ENCODE measurements at places on chromosomes 2 and 18. TPM values are rescaled to one million over a fixed set of nuclear protein-coding genes. Genes with fewer than 3 reads are reported as not detected.

DNA sequence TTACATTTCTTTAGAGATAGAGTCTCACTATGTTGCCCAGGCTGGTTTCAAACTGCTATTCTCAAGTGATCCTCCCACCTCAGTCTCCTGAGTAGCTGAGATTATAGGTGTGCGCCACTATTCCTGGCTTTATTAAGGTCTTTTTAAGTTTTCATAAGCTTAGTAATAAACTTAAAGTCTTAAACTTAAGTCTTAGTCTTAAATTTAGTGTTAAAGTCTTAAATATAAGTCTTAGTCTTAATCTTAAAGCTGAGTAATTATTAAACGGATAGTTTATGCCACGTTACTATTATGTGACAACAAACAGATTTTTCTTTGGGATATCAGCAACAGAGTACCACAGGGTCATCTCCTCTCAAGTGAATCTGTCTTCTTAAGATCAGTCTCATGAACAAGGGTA lies 12.6 kb downstream of the FARP2 start:
- H3K36me3 ChIP-seq, result no peaks in the 10 kb centered on the region
- H3K27ac ChIP-seq, result no peak overlapping the region
- DNase-seq, result no peak
- H3K27me3 ChIP-seq, result no peaks in the 10 kb centered on the region
- no peaks in the 10 kb centered on the region for H3K4me1 ChIP-seq

- H3K27ac ChIP-seq, result no peak overlapping the region
- H3K4me1 ChIP-seq, result no peaks in the 10 kb centered on the region
- H3K36me3 ChIP-seq, result no peaks in the 10 kb centered on the region
- H3K27me3 ChIP-seq, result no peaks in the 10 kb centered on the region
- no peak overlapping the region for H3K4me3 ChIP-seq
- no peak for DNase-seq
Measured at GRCh38 chr2:191025135-191025534, 11.2 kb upstream of the STAT1 start.

GRCh38 chr2:177742851-177743250 lies 329.7 kb downstream of the PDE11A start:
- H3K27ac ChIP-seq, result no peak overlapping the region
- H3K4me3 ChIP-seq, result no peak overlapping the region
- H3K36me3 ChIP-seq, result no peaks in the 10 kb centered on the region
- peaks cover 3% of the 10 kb centered on the region for H3K27me3 ChIP-seq
- no peaks in the 10 kb centered on the region for H3K4me1 ChIP-seq

GRCh38 chr2:186486651-186487647 lies 889 bp downstream of the ZC3H15 start:
- H3K27ac ChIP-seq, result peak overlapping the region; percentile 99
- no peaks in the 10 kb centered on the region for H3K27me3 ChIP-seq
- peaks cover 2% of the 10 kb centered on the region for H3K36me3 ChIP-seq
- peaks cover 52% of the 10 kb centered on the region for H3K4me1 ChIP-seq
- peak overlapping the region; percentile 100 for H3K4me3 ChIP-seq
- DNase-seq, result no peak

DNA sequence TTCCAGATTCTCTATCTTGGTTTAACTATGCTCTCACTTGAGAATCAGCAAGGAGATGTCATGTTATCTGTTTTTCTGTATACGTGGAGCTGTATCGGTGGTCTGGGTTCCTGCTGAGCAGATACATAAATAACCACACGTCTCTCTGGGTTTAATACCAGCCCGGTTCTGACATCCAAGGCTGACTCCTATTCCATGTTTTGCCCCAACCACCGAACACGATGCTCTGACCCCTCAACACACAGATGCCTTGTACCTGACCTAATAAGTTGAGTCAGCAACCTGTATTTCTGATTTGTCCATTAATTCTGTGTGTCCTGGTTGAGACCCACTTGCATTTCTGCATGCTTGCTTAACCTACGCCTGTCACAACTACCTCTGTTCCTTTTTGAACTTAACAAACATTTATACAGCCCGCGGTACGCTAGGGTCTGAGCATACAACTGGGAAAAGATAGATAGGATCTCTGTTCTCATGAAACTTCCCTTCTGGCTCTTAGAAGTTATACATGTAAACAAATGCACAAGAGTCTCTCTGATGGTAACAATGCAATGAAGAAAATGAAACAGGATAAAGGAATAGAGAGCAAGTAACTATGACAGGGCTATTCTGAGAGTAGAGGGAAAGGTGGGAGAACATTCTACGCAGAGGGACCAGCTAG lies 480.4 kb downstream of the PARD3B start:
- no peaks in the 10 kb centered on the region for H3K27me3 ChIP-seq
- H3K36me3 ChIP-seq, result no peaks in the 10 kb centered on the region
- H3K4me1 ChIP-seq, result peaks cover 31% of the 10 kb centered on the region
- DNase-seq, result no peak

- no peaks in the 10 kb centered on the region for H3K36me3 ChIP-seq
- peaks cover 5% of the 10 kb centered on the region for H3K27me3 ChIP-seq
- DNase-seq, result no peak
- no peak overlapping the region for H3K27ac ChIP-seq
Measured at GRCh38 chr2:237824085-237824484, 25.5 kb downstream of the RBM44 start.

DNA sequence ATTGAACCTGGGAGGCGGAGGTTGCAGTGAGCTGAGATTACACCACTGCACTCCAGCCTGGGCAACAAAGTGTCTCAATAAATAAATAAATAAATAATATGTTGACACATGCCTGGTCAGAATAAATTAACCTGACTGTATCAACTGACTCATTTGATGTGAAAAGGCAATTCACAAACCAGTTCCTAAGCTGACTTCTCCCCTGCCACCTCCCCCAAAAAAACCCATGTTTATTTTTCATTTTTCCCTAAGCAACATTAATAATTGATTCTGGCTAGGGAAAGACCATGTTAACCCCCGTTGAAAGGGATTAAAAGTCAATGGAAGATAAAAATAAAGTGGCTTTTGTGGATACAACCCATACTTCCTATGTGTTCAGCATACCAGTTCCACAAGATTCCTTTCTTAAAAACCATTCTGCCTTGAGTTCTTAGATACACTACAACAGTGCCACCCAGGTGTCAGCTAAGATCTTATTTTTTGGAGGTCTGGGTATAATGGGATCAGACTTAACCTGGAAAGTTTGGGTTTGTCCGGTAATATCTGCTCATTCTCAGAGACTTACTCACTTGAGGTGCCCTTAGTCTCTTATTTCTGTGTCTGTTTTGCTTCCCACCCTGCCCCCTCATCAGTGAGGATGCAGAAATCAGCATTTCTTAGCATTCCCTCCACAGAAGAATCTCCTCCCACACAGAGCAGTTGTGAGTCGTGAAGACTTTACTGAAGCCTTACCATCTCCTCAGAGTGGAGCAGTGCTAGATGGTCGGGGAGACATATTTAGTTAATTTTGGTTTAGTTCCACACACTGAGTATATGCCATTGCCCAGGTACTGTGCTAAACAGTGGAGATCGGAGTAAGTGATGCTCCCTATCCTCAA lies 10.1 kb upstream of the MCFD2 start:
- DNase-seq, result no peak
- H3K4me1 ChIP-seq, result no peaks in the 10 kb centered on the region
- no peak overlapping the region for H3K27ac ChIP-seq
- no peaks in the 10 kb centered on the region for H3K27me3 ChIP-seq

DNA sequence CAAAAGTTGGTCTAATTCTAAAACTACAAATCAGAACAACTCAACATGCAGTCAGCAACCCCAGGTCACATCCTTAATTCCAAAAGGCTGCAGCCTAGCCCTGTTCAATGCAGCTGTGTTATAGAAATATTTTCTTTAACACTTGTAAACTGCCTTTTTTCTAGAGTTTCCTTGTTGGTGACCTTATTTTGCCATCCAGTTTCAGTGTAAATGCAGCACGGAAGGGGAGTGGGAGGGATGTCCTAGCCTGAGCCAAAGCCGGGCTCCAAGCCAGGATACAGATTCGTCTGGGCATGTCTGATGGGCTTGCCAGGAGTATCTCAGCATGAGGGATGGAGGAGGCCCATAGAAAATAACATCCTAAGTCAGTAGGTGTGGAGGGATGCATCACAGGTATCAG lies 17.7 kb upstream of the SP3 start:
- no peaks in the 10 kb centered on the region for H3K27me3 ChIP-seq
- no peak overlapping the region for H3K27ac ChIP-seq
- no peaks in the 10 kb centered on the region for H3K36me3 ChIP-seq
- H3K4me1 ChIP-seq, result peaks cover 13% of the 10 kb centered on the region
- H3K4me3 ChIP-seq, result no peak overlapping the region

GRCh38 chr18:76518860-76519538 lies 24.0 kb upstream of the ZNF516 start:
- H3K36me3 ChIP-seq, result no peaks in the 10 kb centered on the region
- peak overlapping the region; percentile 88 for H3K4me3 ChIP-seq
- peak overlapping the region; percentile 95 for H3K27ac ChIP-seq
- H3K4me1 ChIP-seq, result peaks cover 51% of the 10 kb centered on the region
- no peaks in the 10 kb centered on the region for H3K27me3 ChIP-seq

- H3K4me3 ChIP-seq, result no peak overlapping the region
- no peaks in the 10 kb centered on the region for H3K36me3 ChIP-seq
- no peak overlapping the region for H3K27ac ChIP-seq
- no peaks in the 10 kb centered on the region for H3K4me1 ChIP-seq
Measured at GRCh38 chr2:201440182-201440581, 11.1 kb downstream of the TRAK2 start.

- no peak overlapping the region for H3K27ac ChIP-seq
- no peak overlapping the region for H3K4me3 ChIP-seq
- H3K27me3 ChIP-seq, result no peaks in the 10 kb centered on the region
- no peaks in the 10 kb centered on the region for H3K36me3 ChIP-seq
Measured at GRCh38 chr2:60353863-60354262, 199.6 kb downstream of the BCL11A start.

GRCh38 chr2:121722479-121722878 lies 14.2 kb downstream of the NIFK start:
- H3K4me1 ChIP-seq, result no peaks in the 10 kb centered on the region
- no peaks in the 10 kb centered on the region for H3K27me3 ChIP-seq
- H3K36me3 ChIP-seq, result peaks cover 8% of the 10 kb centered on the region
- H3K27ac ChIP-seq, result no peak overlapping the region

DNA sequence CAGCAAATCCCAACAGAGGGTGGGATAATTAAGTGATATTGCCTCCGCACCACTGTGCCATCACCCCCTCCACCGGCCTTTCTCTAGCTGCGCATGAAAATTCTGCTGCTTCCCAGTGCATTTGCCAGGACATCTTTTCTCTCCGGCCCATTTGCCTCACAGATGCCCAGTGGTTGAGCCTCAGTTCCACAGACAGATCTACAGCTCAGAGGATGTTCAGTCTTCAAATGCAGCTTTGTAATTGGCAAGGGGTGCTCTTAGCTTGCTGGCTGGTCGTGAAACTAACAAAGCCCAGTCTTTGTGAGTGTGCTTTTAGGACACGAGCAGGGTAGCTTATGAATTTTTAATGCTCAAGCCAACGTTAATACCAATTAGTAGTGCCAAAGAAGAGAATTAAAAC lies 253.3 kb upstream of the REV1 start:
- no peak overlapping the region for H3K4me3 ChIP-seq
- peaks cover 12% of the 10 kb centered on the region for H3K4me1 ChIP-seq
- H3K27me3 ChIP-seq, result no peaks in the 10 kb centered on the region
- no peak for DNase-seq

DNA sequence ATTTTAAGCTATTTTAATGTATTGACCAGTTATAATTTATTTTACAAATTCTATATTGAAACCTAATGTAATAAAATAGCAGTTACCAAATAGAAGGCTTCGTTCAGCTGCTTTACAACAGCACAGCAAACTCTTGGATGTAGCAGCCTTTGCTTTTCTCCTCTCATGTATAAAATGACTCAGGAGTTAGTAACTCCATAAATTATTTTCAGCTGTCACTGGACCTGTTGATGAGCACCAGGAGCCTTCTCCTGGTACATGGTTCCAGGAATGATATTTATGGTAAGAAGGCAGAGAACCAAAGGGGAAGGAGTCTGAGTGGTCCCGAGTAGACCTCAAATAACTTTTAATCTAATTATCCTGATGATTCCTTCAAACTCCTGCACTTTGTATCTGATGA lies 256.4 kb upstream of the NETO1 start:
- H3K27ac ChIP-seq, result no peak overlapping the region
- H3K4me1 ChIP-seq, result no peaks in the 10 kb centered on the region
- no peaks in the 10 kb centered on the region for H3K27me3 ChIP-seq
- H3K36me3 ChIP-seq, result no peaks in the 10 kb centered on the region
- no peak for DNase-seq
- H3K4me3 ChIP-seq, result no peak overlapping the region

Gene RAB6C
- not detected for total RNA-seq

Gene HOXD13
- not detected for total RNA-seq

Gene DAPL1
- total RNA-seq, result not detected

Gene RAB27B
- 0.44 TPM for total RNA-seq

Gene FOXD4L1
- total RNA-seq, result 0.52 TPM

Gene DYSF
- 2.4 TPM for total RNA-seq

Gene TNFRSF11A
- total RNA-seq, result 0.16 TPM

Data from neural crest cell (in vitro differentiated cells).